Activated naive CD8-positive, alpha-beta T cell treated with anti-CD3 and anti-CD28 coated beads for 36 hours (primary cell): ENCODE measurements at places on chromosomes 2 and 18. TPM values are rescaled to one million over a fixed set of nuclear protein-coding genes. Genes with fewer than 3 reads are reported as not detected.

- H3K27me3 ChIP-seq, result no peaks in the 10 kb centered on the region
Observed at GRCh38 chr2:57888463-57888862, 158.1 kb upstream of the VRK2 start.

DNA sequence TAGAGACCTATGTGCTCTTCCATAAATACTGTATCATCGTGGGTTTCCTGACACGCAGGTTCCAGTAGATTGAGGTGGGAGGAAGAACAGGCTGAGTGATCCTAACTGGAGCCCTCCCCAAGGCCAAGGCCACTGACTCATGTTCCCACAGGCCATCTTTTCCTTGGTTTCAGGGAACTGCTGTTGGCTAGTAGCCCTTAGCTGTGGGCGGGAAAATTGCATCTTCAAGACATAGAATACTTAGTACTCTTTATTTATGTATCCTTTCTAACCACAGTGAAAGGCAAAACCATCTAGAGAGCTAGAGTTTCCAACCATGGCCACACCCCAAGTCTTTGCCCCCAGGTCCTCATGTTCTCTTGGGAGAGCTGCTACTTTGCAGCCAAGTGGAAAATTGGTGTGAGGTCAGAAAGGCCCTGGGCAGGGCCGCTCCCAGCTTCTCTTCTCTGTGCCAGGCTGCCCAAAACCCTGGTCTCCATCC lies 55.9 kb downstream of the COPS8 start:
- DNase-seq, result no peak
- H3K4me3 ChIP-seq, result no peak overlapping the region
- H3K4me1 ChIP-seq, result no peaks in the 10 kb centered on the region
- H3K27me3 ChIP-seq, result no peaks in the 10 kb centered on the region

GRCh38 chr2:156327835-156328695 lies 4.5 kb downstream of the NR4A2 start:
- H3K4me1 ChIP-seq, result peaks cover 52% of the 10 kb centered on the region
- peaks cover 86% of the 10 kb centered on the region for H3K36me3 ChIP-seq

DNA sequence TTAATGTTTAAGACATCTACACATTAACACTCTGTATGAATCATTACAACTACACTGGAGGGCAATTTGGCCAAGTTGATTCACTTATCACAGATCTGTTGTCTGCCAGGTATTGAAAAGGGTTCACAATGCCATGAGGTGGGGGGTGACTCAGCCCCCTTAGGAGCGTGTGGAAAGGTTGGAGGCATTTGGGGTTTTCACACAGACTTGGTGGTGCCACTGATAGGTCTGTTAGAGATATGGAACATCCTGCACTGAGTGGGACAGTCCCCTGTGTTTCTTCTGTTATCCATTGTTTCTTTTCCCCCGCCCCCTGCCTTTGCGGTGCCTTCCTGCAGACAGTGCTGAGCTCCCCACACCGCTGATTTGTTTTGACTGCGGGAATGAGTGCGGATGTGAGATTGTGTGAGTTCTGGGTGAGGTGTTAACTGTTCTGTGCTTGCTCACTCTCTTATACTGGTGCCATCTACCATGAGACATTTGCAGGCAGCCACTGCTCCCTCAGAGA lies 9.3 kb upstream of the TSN start:
- no peaks in the 10 kb centered on the region for H3K27me3 ChIP-seq
- DNase-seq, result peak; percentile 32
- no peaks in the 10 kb centered on the region for H3K36me3 ChIP-seq
- H3K4me1 ChIP-seq, result peaks cover 12% of the 10 kb centered on the region

DNA sequence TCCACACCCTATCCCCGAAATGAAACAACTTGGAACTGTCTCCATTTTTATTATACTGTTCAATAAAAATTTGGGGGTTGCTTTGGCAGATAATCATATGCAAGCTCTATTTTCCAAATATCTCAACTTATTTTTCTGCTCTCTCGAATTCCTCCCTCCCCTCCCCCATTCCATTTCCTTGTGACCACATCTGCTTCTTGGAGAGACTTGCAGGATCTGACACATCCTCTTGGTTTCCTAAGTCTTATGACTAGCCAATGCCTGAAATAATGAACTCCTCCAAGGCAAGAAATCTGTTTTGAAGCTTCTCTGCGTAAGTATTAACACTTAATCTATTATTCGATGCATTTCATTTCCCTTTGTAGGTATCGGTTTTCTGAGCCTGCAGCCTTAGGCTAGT lies 16.1 kb downstream of the TGIF1 start:
- H3K27me3 ChIP-seq, result no peaks in the 10 kb centered on the region
- no peak for DNase-seq
- H3K36me3 ChIP-seq, result peaks cover 12% of the 10 kb centered on the region
- peaks cover 20% of the 10 kb centered on the region for H3K4me1 ChIP-seq

POTEI gene
- not detected for total RNA-seq

STAT4 gene
- total RNA-seq, result 80.6 TPM

FHL2 gene
- 4.7 TPM for total RNA-seq

AFG3L2 gene
- total RNA-seq, result 80.7 TPM

FARSB gene
- 68.3 TPM for total RNA-seq
